ENCODE measurements at places on chromosomes 6 and 20.

DNA sequence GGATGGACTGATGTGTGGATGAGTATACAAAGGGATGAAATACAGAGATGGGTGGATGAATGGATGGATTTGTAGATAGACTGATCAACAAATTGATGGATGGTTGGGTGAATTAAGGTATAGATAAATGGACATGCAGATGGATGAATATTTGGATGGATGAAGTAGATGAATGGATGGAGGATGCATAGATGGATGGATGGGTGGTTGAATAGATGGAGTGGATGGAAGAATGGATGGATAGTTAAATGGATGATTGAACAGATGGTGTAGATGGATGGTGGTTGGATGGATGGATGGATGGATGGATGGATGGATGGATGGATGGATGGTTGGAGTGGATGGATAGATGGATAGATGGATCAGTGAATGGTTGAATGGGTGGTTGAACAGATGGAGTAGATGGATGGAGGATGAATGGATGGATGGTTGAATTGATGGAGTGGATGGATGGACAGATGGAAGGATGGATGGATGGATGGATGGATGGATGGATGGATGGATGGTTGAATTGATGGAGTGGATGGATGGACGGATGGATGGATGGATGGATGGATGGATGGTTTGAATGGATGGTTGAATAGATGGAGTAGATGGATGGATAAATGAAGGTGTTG, 15.0 kb downstream of the SLC2A10 start:
- no peak for DNase-seq

DNA sequence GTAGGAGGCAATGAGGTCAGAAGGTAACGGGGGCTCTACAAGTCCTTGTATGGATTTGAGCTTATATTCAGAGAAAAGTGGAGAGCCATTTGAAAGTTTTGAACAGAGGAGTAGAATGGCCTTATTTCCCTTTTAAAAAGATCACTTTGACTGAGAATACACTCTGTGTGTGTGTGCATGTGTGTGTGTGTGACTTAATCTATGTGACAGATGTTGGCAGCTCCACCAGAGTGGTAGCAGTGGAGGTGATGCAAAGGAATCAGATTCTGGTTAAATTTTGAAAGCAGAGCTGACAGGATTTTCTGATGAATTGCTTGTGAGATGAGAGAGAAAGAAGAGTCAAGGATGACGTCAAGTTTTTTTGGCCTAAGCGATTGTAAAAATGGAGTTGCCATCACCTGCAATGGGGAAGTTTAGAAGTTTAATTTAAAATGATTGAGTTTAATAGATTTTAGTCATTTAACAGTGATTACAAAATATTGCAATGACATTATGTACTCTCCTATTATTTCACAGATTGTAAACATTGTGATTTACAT, 172.2 kb upstream of the HEY2 start:
- no peak for DNase-seq

DNA sequence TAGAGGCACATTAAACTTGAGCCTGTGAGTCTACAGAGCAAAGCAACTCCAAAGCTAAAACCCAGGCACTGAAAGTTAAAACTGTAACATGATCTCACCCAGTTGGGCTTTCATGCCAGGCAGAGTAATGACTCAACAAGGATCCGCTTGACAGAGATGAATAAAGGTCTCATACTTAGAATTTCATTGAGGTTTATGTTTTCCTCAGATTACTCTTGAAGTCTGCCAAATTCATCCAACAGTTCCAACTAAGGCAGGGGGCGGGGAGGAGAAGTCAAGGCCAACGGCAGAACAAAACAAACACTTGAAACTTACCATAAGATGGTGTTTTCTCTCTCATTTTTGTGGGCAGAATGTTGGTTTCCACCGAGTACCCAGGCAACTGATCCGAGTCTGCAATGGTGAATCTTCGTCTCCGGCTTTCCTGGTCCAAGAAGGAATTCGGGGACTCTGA, 54.0 kb upstream of the IPCEF1 start:
- no peak for DNase-seq

GRCh38 chr20:12179692-12180091, 262.0 kb downstream of the BTBD3 start:
- no peak for DNase-seq

DNA sequence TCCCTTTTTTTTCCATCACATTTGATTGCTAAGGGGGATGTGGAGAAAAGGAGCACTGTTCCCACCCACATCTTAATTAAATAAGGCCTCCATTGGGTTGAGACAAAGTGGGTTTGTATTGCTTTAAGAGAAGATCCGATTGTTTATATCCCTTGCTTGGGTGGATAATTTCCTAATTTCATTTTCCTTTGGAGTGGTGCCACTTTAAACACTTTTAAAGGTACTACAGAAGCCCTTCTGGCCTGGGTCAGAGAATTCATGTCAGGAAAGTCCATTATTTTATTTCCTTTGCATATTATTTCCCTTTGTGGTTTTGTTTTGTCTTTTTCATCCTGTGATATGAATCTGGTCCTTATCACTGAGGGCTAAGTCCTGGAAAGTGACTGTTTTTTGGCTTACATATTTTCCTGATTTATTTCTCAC, 56.9 kb downstream of the PHACTR2 start:
- no peak for DNase-seq
